ENCODE measurements at places on chromosomes 11 and 22.

GRCh38 chr11:122604621-122605020 is 50.9 kb upstream of the UBASH3B start:
- no peak for DNase-seq

DNA sequence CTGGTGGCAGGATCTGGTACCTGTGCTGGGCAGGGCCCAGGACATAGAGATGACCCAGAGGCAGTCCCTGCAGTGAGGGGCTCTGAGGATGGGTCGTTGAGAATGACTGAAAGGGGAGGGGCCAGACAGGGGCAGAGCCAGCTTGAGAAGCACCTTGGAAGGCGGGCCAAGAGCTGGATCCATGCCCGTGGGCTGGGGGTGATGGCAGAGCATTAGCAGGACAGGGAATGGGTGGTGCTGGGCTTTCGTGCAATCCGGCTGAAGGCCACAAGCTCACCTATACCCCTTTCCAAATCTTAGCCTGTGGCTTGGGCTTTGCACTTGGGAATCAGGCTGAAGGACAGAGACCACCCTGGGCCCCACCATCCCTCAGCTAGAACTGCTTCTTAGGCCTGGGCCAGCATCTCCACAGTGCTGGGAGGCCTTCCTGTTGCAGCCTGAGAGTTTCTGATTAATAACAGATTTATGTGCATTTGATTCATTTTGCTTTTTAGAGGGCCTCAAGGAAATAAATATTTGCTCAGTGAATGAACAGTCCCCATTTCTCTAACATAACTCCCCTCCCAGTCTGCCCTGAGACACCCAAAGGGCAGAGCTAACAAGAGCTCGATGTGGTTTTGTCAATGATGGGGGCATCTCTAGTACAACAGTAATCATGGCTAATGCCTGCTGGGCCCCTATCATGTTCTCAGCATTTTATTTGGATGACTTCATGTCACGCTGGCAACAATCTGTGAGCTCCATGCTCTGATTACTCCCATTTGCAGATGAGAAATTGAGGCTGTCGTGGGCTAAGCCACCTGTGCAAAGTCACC is 39.3 kb downstream of the RIBC2 start:
- DNase-seq, result no peak

- no peak for DNase-seq
These were observed 1037.0 kb downstream of the DLG2 start for GRCh38 chr11:84590106-84590505.

DNA sequence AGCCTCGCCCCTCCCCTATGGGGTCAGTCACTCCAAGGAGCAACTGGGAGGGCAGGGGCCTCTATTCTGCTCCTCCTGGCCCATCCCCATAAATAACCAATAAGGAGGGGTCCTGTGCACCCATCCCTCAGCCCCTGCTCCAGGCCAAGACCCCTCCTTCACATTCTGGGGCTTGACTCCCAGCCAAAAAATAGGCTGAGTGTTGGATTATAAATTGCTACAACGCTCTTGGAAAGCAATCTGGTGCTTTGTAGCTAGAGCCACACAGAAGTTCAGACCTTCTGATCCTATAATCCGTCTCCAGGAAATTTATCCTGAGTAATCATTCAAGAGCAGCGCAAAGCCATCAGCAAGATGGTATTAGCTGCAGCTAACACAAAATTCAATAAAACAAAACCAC is 42.5 kb downstream of the ABCC8 start:
- DNase-seq, result no peak

DNA sequence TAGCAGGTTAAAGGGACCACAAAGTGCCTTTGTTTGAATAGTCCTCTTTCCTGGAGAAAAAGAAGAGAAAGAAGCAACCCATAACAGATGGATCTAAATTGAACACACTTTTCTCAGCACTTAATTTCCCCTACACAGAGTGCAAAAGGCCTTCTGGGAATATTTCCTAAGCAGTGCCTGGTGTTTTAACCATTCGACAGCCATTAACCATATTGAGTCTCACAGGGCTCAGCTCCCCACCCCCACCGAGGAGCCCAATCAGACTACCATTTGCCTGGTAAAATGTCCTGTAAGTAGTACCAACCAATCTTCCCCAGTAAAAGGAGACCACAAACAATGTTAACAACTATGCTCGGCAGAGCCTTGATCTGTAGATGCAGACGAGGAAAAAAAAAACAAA is 40.7 kb upstream of the SLC6A5 start:
- no peak for DNase-seq

GRCh38 chr11:111101881-111102280 is 143.6 kb upstream of the POU2AF2 start:
- no peak for DNase-seq

DNA sequence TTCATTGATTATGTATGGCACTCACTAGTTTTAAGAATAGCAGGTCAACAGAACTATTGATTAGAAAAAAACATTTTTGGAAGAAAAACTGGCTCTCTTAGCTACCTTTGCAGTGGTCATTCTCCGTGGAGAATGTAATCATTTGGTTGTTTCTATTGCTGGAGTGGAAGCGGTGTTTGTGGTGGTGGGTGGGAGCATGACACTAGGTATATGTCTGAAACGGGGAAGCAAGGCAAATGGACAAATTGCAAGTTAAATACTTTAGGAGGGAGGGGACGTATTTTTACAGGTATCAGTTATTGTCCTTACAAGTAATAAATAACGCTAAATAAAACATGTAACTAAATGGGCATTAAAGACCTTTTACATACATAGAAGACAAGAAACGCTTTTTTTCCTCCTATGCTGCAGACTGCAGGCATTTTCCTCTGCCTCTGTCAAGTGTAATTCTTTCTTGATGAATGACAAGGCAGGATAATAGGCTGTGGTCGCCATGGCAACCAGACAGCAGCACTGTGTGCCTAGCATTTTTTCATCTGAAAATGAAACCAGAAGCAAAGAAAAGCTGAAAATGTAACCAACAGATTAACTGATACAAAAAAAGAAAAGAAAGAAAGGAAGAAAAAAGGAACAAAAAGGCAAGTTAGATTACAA is 46.2 kb downstream of the BLID start:
- DNase-seq, result peak; percentile 17

GRCh38 chr22:40838486-40838885 is 18.0 kb downstream of the ST13 start:
- no peak for DNase-seq

GRCh38 chr11:65236194-65237059 is 25.3 kb upstream of the POLA2 start:
- DNase-seq, result no peak

DNA sequence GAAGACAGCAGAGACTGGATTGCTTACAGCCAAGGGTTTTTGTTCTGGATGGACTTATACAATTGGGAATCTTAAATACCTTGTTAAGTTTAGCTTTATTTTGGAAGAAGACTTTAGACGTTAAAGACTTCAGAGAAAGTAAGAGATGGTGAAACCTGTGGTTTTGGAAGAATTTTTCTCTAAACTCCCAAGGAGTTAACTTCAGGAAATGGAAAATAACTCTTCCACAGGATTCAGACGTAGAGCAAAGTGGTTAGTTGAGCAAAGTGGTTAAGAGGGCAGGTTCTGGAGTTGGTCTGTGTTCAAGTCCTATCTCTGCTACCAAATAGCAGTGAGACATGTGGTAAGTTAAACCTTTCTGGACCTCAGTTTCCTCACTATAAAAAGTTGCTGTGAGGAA is 12.8 kb downstream of the PITPNB start:
- DNase-seq, result no peak
